Esophagus squamous epithelium (tissue), 5 donors: ENCODE measurements at places on chromosomes 12 and 14.

GRCh38 chr12:112762753-112763152 lies 28.8 kb upstream of the RPH3A start:
- no peak for DNase-seq

GRCh38 chr12:13530966-13531365 lies 334.4 kb downstream of the EMP1 start:
- DNase-seq = no peak

- no peak for DNase-seq
Measured at GRCh38 chr14:52901357-52901980, 49.4 kb downstream of the FERMT2 start.

GRCh38 chr12:59820594-59821011 lies 224.8 kb downstream of the SLC16A7 start:
- no peak for DNase-seq

DNA sequence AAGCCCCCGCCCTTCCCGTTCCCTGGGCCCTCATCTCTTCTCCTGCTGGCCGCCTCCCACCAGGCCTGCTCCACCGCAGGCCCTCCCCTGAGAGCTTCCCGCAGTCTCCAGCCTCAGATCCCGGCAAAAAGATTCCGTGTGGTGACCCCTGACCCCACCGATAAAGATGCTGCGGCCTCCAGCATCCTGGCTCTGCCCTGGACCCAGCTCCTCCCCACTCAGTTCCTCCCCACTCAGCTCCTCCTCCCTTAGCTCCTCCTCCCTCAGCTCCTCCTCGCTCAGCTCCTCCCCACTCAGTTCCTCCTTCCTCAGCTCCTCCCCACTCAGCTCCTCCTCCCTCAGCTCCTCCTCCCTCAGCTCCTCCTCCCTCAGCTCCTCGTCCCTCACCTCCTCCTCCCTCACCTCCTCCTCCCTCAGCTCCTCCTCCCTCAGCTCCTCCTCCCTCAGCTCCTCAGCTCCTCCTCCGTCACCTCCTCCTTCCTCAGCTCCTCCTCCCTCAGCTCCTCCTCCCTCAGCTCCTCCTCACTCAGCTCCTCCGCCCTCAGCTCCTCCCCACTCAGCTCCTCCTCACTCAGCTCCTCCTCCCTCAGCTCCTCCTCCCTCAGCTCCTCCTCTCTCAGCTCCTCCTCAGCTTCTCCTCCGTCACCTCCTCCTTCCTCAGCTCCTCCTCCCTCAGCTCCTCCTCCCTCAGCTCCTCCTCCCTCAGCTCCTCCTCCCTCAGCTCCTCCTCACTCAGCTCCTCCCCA lies 17.0 kb downstream of the NOC4L start:
- DNase-seq = no peak

GRCh38 chr12:130686511-130686991 lies 29.5 kb downstream of the RIMBP2 start:
- DNase-seq = no peak

DNA sequence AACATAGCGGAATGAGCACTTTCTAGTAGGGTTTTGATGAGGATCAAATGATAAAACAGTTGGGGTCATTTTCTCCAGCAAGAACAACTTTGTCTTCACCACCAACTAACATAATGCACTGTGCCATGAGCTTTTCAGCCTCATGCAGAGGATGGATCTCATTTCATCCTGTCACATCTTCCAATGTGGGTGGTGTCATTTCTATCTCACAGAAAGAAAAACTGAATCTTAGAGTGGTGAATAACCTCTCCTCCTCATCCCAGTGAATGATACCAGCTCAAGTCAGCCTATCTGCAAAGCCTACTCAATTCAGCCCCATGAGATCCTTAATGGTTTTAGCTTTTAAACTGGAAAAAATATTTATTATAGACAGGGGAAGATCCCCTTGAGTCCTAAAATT lies 1147.2 kb downstream of the VRK1 start:
- DNase-seq = no peak

DNA sequence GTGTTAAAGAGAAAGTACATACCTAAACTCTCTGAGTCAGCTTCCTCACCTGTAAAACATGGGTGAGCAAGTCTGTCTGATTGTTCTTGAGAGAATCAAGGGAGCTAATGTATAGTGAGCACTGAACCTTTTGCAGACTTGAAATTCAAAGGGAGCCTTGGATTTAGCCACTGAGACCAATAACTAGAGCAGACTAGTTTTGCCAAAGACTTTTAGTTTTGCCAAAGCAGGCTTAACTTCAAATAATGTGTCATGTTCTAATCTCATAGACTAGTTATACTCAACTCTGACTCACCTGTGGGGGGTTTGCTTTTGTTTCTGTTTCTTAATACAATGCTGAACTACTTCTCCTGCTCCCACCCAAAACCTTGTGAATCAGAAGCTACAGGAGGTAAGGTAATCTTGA lies 123.7 kb downstream of the SLC25A21 start:
- no peak for DNase-seq

DNA sequence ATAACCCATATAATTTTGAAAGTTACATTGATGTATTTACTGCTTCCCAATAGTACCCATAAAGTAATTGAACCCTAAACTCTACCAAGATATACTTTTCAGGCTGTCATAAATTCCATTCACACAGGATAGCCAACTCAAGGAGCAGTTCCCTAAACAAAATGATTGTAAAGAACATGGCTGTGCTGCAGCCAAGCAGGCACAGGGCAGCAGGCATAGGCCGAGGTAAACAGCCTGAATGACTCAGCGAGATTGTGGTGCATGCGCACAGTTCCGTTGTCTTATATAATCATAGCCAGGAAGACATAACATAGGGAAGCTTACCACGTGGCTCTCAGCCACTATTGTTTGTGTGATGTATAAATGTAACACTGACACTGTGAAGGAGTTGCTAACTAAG lies 344.9 kb downstream of the FSCB start:
- no peak for DNase-seq

- DNase-seq = no peak
Measured at GRCh38 chr12:80445083-80445793, 1.2 kb downstream of the PTPRQ start.

- no peak for DNase-seq
Measured at GRCh38 chr12:9843407-9843806, 16.1 kb downstream of the KLRF1 start.

GRCh38 chr12:115169981-115170380 lies 486.0 kb upstream of the TBX3 start:
- no peak for DNase-seq

DNA sequence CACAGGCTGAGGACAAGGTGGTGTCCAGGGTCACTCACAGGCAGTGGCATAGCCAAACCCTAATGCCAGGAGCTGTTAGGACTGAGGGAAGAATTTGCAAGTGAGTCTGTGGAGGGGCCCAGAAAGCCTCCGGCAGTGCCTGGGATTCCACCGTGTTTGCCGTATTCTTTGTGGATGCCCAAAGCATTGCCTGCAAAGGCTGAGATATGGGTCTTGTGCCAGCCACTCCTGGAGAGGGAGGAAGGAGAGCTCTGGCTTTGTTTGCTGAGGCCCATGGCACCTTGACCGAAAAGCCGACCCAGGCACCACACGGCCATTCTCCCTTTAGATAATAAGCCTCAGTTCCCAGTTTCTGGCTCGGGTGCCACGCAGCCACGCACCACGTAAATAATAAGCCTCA lies 35.8 kb upstream of the GALNT9 start:
- no peak for DNase-seq

DNA sequence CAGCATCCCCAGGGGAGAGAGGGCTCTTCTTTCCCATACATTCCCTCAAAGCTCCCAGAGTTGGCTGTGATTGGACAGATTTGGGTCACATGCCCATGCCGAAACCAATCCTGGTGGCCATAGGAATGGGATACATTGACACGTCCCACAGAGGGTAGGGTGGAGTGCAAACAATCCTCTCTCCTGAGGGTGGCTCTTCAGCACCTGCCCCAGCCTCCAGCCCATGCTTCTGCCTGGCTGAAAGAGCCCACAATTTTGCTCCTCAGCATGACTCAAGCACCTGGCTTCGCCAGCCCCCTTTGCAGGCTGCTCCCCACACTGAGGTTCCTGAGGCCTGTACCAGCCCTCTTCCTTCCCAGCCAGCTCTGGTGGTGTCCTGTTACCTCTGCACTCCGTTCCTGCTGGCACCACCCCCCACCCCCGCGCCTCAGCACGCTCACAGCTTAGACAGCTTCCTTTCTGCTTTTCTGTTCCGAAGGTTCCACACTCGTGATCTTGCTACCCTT lies 71.7 kb downstream of the CCDC92 start:
- DNase-seq = no peak
